ENCODE measurements at places on chromosomes 2 and 18.

GRCh38 chr2:33131749-33132148 is 185.0 kb downstream of the LTBP1 start:
- H3K27ac ChIP-seq = peak overlapping the region; percentile 76
- no peak for DNase-seq
- H3K4me3 ChIP-seq = no peak overlapping the region
- no peaks in the 10 kb centered on the region for H3K27me3 ChIP-seq

GRCh38 chr2:190636361-190636760 is 12.5 kb upstream of the NAB1 start:
- no peaks in the 10 kb centered on the region for H3K36me3 ChIP-seq
- DNase-seq = peak; percentile 86
- H3K27me3 ChIP-seq = no peaks in the 10 kb centered on the region
- peaks cover 21% of the 10 kb centered on the region for H3K4me1 ChIP-seq

DNA sequence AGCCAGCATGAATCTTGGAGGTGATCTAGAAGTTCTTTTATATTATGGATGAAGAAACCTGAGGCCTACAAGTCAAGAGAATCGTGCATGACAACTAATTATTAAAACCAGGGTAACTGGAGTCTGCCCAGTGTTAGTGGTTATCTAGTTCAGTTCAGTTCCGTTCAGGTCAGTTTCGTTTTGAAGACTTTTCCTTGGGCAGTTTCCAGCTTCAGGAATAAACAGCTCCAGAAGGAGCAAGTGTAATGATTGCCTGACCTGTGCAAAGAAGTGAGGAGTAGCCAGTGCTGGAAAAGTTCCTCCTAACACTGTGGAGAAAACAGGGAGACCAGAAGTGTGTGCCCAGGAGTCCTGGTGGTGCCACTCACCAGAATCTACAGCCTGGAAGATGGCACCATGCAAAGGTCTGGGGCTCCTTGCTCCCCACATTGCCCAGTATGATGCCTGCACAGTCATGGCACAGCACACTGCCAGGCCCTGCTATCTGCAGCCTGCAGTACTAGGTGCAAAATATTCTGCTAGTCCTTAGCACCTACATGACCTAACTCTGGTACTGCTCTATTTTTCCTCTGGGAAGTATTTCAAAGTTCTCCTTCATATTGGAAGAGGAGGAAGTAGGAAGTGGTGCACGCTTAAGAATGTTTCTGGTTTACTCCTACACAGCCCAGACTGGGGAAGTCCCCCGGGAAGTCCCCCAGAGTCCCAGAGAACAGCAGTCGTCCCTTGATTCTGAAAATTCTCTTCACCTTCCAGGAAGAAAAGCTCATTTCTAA is 65.8 kb downstream of the SUMO1 start:
- no peak overlapping the region for H3K27ac ChIP-seq
- H3K4me1 ChIP-seq = no peaks in the 10 kb centered on the region
- no peak overlapping the region for H3K4me3 ChIP-seq
- no peaks in the 10 kb centered on the region for H3K36me3 ChIP-seq

- peak overlapping the region; percentile 5 for H3K27ac ChIP-seq
- no peak for DNase-seq
- H3K36me3 ChIP-seq = no peaks in the 10 kb centered on the region
- H3K27me3 ChIP-seq = no peaks in the 10 kb centered on the region
- H3K4me3 ChIP-seq = no peak overlapping the region
- H3K4me1 ChIP-seq = peaks cover 28% of the 10 kb centered on the region
These were observed 49.6 kb downstream of the FRZB start for GRCh38 chr2:182816866-182817265.

- H3K4me3 ChIP-seq = no peak overlapping the region
- no peak for DNase-seq
- no peaks in the 10 kb centered on the region for H3K36me3 ChIP-seq
- H3K27me3 ChIP-seq = no peaks in the 10 kb centered on the region
These were observed 882.5 kb downstream of the SLC4A3 start for GRCh38 chr2:220509966-220510365.

DNA sequence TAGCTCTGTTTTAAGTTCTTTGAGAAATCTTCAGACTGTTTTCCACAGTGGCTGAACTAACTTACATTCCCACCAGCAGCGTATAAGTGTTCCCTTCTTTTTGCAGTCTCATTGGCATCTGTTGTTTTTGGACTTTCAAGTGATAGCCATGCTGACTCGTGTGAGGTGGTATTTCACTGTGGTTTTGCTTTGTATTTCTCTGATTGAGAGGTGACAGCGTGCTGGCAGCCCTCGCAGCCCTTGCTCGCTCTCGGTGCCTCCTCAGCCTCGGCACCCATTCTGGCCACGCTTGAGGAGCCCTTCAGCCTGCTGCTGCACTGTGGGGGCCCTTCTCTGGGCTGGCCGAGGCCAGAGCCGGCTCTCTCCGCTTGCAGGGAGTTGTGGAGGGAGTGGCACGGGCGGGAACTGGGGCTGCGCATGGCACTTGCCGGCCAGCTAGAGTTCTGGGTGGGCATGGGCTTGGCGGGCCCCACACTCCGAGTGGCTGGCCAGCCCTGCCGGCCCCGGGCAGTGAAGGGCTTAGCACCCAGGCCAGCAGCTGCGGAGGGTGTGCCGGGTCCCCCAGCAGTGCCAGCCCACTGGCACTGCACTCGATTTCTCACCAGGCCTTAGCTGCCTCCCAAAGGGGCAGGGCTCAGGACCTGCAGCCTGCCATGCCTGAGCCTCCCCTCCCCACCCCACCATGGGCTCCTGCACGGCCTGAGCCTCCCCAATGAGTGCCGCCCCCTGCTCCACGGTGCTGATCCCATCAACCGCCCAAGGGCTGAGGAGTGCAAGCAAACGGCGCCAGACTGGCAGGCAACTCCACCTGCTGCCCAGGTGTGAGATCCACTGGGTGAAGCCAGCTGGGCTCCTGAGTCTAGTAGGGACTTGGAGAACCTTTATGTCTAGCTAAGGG is 151.8 kb downstream of the IRS1 start:
- H3K36me3 ChIP-seq = no peaks in the 10 kb centered on the region
- peaks cover 23% of the 10 kb centered on the region for H3K4me1 ChIP-seq
- H3K4me3 ChIP-seq = no peak overlapping the region
- no peak overlapping the region for H3K27ac ChIP-seq

GRCh38 chr2:149089068-149089467 is 50.6 kb downstream of the LYPD6B start:
- H3K27me3 ChIP-seq = no peaks in the 10 kb centered on the region
- DNase-seq = no peak
- no peaks in the 10 kb centered on the region for H3K36me3 ChIP-seq
- H3K4me1 ChIP-seq = no peaks in the 10 kb centered on the region
- no peak overlapping the region for H3K4me3 ChIP-seq

GRCh38 chr2:127653421-127654083 is 7.6 kb downstream of the GPR17 start:
- peaks cover 17% of the 10 kb centered on the region for H3K4me1 ChIP-seq
- H3K4me3 ChIP-seq = no peak overlapping the region
- H3K27ac ChIP-seq = peak overlapping the region; percentile 56

GRCh38 chr18:3008541-3008940 is 4.4 kb downstream of the LPIN2 start:
- no peaks in the 10 kb centered on the region for H3K27me3 ChIP-seq
- peak; percentile 29 for DNase-seq
- H3K36me3 ChIP-seq = peaks cover 17% of the 10 kb centered on the region
- H3K27ac ChIP-seq = no peak overlapping the region
- H3K4me3 ChIP-seq = no peak overlapping the region

DNA sequence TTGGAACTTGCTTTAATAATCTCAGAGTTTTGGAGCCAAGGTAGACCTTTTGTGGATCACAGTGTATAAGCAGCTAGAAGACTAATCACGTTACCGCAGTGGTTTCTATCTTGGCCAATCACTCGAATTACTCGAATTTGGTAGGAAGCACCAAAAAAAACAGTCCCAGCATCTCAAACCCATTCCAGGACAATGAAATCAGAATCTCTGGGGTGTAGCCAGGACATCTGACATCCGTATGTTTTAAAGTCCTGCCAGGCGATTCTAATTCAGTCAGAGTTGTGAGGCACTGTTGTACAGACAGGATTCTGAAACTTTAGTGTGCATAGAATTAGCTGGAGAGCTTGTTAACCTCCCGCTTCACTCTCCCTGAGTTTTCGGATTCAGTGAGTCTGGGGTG is 30.8 kb downstream of the GRHL1 start:
- no peaks in the 10 kb centered on the region for H3K36me3 ChIP-seq
- H3K4me1 ChIP-seq = no peaks in the 10 kb centered on the region
- no peak overlapping the region for H3K27ac ChIP-seq
- H3K27me3 ChIP-seq = no peaks in the 10 kb centered on the region
- no peak overlapping the region for H3K4me3 ChIP-seq

DNA sequence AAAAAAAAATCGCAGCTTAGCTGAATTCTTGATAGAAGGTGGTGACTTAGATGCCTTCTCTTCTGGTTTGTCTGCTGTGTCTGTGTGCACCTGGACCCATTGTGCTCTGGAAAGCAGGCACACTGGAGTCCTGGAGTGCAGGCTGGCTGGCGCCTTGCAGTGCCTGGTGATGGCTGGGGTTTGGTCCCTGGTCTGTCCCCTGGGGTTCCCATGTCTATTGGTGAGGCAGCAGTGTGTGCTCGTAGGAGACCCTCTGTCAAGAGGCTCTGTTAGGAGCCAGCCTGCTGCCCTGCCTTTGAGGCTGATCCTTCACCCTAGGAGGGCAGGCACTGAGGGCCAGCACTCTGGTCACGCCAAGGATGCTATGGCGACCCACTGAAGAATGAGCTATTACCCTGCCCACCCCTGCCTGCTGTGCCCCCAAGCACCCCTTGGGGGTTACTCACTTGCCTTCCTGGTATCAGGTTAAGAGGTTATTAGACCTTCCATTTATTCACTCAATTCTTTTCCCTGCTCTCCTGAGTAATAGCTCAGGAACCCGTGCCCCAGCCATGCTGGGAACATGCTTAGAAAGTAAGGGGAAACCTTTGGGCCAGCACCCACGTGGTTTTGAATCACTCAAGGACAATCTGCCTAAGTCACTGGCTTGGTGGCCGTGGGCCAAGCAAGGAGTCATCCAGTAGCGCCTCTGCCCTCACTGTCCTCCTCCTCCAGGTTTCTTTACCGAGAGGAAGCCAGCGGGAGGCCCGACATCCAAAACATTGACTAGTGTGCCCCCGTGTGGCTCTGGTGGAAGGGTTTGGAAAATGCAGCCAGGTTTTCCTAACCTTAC is 284.5 kb downstream of the PRKCE start:
- no peak overlapping the region for H3K4me3 ChIP-seq
- peak; percentile 97 for DNase-seq
- peaks cover 5% of the 10 kb centered on the region for H3K4me1 ChIP-seq
- H3K36me3 ChIP-seq = no peaks in the 10 kb centered on the region
- no peak overlapping the region for H3K27ac ChIP-seq

- H3K27ac ChIP-seq = no peak overlapping the region
- no peaks in the 10 kb centered on the region for H3K36me3 ChIP-seq
- H3K4me1 ChIP-seq = peaks cover 25% of the 10 kb centered on the region
- H3K4me3 ChIP-seq = no peak overlapping the region
These were observed 31.4 kb upstream of the IGFBP2 start for GRCh38 chr2:216601632-216602409.

DNA sequence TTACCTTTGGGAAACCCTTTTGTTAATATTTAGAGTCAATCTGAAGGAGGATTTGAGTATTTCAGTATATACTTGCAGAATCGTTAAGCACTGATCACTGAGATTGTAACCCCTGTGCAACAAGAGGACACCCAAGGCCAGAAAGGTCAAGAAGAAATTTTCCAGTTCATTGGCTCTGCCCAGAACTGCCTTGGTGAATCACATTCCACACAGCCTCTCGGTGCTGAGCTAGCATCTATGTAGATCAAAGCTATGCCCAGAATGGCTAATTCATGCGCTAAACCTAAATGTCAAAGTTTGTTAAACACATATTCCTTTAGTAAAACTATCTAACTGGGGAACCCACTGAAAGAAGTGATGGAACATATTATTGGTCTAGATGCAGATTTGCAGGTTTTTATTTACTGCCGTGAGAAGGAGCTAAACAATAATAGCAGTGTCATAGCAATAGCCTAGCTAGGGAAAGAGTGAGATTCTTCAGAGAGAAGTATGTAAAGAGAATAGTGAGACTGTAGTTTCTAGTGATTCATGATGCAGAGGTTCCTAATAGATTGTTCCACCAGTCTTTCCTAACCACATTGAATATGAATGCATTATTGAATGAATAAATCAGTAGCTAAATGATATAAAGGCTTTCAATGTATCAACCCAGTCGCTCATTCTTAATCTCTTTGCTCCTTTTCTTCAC is 423.2 kb upstream of the CRIM1 start:
- H3K27ac ChIP-seq = no peak overlapping the region
- H3K27me3 ChIP-seq = no peaks in the 10 kb centered on the region
- H3K36me3 ChIP-seq = no peaks in the 10 kb centered on the region
- DNase-seq = no peak
- H3K4me3 ChIP-seq = no peak overlapping the region

- no peaks in the 10 kb centered on the region for H3K36me3 ChIP-seq
- DNase-seq = peak; percentile 22
- H3K4me3 ChIP-seq = no peak overlapping the region
- no peaks in the 10 kb centered on the region for H3K27me3 ChIP-seq
- no peak overlapping the region for H3K27ac ChIP-seq
These were observed 35.2 kb downstream of the MTERF4 start for GRCh38 chr2:241066893-241067341.

DNA sequence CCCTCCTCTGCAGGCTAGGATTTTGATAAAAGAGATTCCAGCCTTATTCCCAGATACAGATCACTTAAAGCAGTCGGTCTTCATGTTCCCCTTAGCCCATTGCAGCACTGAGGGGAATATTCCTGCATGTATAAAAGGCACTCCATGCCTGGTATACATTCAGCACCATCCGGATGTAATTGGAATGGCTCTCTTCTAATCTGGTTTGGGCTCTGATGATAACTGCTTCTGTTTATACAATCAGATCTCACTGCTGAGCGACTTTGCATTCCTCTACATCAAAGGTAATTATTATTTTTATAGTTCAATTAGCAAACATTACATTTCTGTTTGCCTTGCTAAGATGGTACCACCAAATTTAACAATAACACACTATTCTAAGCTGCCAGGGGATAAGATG is 746.9 kb upstream of the CELF4 start:
- no peak overlapping the region for H3K27ac ChIP-seq
- no peaks in the 10 kb centered on the region for H3K27me3 ChIP-seq
- H3K4me1 ChIP-seq = peaks cover 16% of the 10 kb centered on the region
- no peak overlapping the region for H3K4me3 ChIP-seq

DNA sequence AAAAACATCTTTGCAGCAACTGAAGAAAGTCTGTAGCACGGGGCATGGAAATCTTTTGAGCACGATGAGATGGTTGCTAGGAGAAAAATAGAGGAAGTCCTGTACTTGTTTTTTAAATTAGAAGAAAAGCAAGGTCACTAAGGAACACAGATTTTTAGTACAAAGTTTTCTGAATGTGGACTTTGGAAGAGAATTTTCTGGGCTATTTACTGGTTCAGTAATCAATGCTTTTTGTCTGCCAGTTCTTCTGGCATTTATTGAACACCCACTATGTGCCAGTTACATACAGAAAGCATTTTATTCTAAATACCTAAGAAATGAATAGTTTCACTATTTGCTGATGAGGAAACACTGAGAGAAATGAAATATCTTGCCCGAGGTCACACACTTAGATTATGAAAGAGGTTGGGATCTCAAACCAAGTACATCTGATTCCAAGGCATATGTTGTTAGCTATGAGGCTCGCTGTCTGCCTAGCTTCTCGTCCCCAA is 15.6 kb upstream of the MAP3K20 start:
- H3K4me3 ChIP-seq = no peak overlapping the region
- DNase-seq = no peak
- no peaks in the 10 kb centered on the region for H3K27me3 ChIP-seq
- no peak overlapping the region for H3K27ac ChIP-seq
- H3K36me3 ChIP-seq = no peaks in the 10 kb centered on the region

Data from cardiac muscle cell (in vitro differentiated cells and primary cell).